ENCODE measurements at places on chromosomes 4 and X.

DNA sequence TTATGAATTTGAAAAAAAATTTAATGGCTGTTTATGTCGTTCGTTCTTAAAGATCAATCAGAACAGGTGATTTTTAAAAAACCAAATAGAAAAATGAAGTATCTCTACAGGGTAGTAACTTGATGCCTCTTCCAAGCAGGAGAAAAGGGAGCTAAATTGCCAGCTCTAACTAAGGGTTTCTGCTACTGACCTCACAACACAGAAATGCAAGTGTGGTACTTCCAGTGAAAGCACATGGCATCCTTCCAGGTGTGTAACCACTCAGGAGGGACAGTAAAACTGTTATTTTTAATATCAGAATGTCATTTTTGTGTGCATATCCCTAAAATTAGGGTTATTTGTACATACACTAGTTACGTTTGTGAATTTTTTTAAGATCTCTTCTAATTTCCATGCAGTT, 116.8 kb upstream of the ZCCHC13 start:
- H3K4me3 ChIP-seq, result no peak overlapping the region
- H3K27me3 ChIP-seq, result 0 out of 2 replicates have a peak, but pooled peaks cover 4% of the 10 kb centered on the region
- no peak overlapping the region for H3K27ac ChIP-seq
- no peaks in the 10 kb centered on the region for H3K4me1 ChIP-seq
- no peaks in the 10 kb centered on the region for H3K36me3 ChIP-seq

DNA sequence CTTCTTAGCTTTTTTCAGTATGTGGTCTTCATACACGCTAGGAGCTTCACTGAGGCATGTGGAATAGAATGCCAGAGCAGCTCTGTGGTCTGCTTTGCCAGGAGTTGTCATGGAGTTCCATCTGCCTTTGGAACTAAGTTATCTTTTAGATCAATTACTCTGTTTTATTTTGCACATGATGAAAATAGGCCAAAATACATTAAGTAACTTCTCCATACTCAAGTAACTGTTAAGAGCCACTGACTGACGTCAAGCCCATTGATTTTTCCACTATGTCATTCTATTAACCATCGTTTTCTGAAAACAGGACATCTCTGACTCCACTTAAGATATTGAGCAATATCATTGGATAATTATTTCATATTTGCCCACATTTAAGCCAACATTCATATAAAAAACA, 415.1 kb upstream of the MAD2L1 start:
- H3K27ac ChIP-seq, result no peak overlapping the region
- no peak overlapping the region for H3K4me3 ChIP-seq
- DNase-seq, result no peak
- no peaks in the 10 kb centered on the region for H3K36me3 ChIP-seq

GRCh38 chr4:138205531-138206233, 36.5 kb downstream of the SLC7A11 start:
- no peak overlapping the region for H3K4me3 ChIP-seq
- 0 out of 3 replicates have a peak, but pooled peaks cover 8% of the 10 kb centered on the region for H3K36me3 ChIP-seq
- no peaks in the 10 kb centered on the region for H3K4me1 ChIP-seq
- DNase-seq, result no peak
- H3K27me3 ChIP-seq, result no peaks in the 10 kb centered on the region
- H3K27ac ChIP-seq, result no peak overlapping the region

DNA sequence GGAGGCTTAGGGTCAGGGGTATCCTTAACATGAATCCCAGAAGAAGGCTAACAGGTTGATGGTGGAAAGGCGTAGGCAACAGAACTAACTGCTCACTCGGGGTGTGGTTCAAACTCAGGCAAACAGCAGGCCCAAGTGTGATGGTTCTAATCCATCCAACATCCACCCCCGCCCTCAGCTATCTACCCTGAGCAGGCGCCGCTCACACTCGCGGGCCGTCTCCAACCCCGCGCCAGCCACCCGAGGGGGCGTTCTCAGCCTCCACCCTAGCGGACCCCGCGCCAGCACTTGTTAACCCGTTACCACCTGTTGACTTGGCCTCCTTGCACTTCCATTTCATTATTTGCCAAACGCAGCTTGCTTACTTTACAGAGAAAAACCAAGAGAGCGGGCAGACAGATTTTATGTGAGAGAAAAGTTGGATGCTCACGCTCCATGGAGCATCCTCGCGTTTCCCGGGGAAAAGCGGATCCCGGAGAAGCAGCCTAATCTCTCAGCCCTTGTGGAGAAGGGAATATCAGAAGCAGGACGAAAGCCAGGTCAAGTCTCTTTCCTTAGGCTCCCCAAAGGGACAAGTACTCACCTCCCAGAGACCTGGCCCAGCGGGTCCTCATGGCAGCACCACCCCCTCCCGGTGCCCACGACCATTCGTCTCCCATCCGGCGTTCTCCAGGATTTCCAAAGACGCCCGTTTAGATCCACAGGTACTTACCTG, 773 bp downstream of the SNCA start:
- H3K4me1 ChIP-seq, result no peaks in the 10 kb centered on the region
- no peak overlapping the region for H3K27ac ChIP-seq
- no peaks in the 10 kb centered on the region for H3K27me3 ChIP-seq
- H3K36me3 ChIP-seq, result no peaks in the 10 kb centered on the region
- DNase-seq, result peak; percentile 50
- peak overlapping the region; percentile 40 for H3K4me3 ChIP-seq

DNA sequence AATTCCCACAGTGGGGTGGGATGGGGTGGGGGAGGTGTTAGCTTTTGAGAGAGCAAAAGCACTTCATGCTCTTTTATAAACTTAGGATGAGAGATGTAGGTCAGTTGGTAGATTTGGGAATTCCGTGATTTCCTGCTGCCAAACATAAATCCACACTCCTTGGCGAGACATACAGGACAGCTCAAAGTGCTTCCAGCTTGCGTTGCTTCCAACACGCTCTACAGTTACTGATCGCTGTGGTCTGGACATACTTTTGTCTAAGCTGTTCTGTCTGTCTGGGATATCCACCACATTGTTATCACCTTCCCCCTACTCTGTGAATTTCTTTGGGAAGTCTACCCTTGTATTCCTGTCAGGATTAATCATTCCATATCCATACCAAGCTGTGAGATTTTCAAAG, 117.5 kb downstream of the RAPGEF2 start:
- no peak overlapping the region for H3K4me3 ChIP-seq
- H3K27me3 ChIP-seq, result no peaks in the 10 kb centered on the region
- DNase-seq, result no peak

GRCh38 chr4:5021546-5021945, 2.3 kb upstream of the CYTL1 start:
- H3K4me1 ChIP-seq, result peaks cover 12% of the 10 kb centered on the region
- H3K36me3 ChIP-seq, result no peaks in the 10 kb centered on the region
- no peak overlapping the region for H3K4me3 ChIP-seq
- H3K27me3 ChIP-seq, result no peaks in the 10 kb centered on the region

GRCh38 chr4:8220661-8221450, 21.8 kb downstream of the SH3TC1 start:
- H3K27me3 ChIP-seq, result peaks cover 53% of the 10 kb centered on the region
- no peak for DNase-seq
- peaks cover 15% of the 10 kb centered on the region for H3K4me1 ChIP-seq
- H3K27ac ChIP-seq, result no peak overlapping the region
- no peaks in the 10 kb centered on the region for H3K36me3 ChIP-seq

DNA sequence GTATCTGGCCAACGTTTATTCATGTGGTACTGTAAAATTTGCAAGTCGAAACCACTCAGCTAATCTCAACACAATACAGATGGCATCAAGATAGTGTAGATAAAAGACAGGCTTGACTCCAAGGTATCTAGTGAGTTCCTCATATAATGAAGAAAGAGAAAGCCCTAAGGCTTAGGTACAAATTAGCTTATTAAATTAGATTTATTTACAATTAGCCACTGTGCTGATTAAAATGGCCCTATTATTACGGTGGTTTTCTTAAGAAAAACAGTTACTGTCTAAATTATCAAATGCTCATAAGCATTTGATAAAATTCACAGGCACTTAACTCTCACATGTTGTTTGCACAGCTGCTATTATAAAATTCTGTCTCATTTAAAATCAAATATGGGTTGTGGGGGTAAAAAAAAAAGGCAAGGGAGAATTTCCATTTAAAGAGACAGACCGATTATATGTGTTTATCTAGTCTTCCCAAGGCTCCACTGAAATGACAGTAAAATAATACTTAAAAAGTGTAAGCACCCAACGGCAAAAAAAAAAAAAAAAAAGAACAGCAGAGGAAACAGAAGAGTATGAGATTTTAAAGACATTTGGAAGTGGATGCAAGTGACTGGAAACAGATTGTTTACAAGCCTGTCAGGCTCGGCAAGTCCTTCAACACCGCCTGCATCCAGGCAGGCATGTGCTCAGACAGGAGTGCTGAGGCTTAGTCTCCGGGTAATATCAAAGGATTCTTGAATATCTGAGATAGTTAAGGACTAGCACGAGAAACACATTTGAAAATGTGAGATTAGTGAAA, 55.1 kb downstream of the FAM13A start:
- H3K27ac ChIP-seq, result peak overlapping the region; percentile 73
- no peak overlapping the region for H3K4me3 ChIP-seq
- peaks cover 38% of the 10 kb centered on the region for H3K36me3 ChIP-seq
- no peaks in the 10 kb centered on the region for H3K4me1 ChIP-seq
- no peaks in the 10 kb centered on the region for H3K27me3 ChIP-seq

Data from K562 (cell line).